ENCODE measurements at places on chromosomes 7 and 10.

- DNase-seq: no peak
Measured at GRCh38 chr10:2964632-2965296, 102.6 kb upstream of the PFKP start.

DNA sequence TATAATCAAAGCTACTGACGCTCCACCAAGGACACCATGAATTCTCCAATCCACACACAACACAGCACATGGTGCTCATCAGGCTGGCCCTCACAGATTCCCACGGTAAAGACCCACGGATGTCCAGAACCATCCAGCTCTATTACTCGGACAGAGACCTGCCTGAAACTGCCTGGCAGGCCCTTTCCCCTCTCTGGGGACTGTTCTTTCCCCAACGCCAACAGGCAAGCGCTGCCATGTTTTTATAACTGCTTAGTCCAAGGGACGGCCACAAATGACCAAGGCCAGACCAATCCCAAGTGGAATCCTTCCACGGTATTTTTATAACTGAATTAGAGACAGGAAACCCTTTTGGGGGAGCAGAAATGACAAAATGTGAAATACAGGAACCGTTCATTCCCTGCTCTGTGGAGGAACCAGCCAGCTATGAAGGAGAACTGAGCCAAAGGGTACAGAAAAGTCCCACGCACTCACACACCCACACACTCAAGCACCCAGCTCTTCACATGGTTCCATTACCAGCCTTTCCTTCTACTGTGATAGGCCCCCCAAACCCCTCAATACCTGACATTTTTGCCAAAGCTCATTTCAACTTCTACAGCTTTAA lies 4.1 kb downstream of the PIP4K2A start:
- no peak for DNase-seq

GRCh38 chr7:120742372-120742771 lies 115.6 kb downstream of the TSPAN12 start:
- DNase-seq: no peak

DNA sequence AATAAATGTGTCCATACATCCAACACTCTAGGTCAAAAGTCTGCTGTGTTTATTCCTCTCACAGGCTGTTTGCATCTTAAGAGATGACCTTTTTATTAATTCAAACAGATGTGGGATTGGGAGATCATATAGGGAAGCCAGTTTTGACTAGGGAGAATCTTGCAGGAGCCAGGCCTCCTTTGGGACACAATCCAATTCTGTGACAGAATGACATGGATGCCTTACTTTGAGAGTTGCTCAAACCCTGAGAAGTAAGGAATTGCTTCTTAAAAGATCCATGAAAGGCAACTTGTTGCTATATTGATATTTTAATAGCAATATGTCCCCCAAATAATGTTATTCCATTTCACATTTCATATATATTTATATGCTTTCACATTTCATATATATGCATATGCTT lies 53.5 kb upstream of the CACNB2 start:
- DNase-seq: no peak

- no peak for DNase-seq
Measured at GRCh38 chr10:113297226-113297625, 255.6 kb upstream of the HABP2 start.

GRCh38 chr10:49617121-49618020 lies 3.5 kb downstream of the CHAT start:
- DNase-seq: no peak

- DNase-seq: no peak
Measured at GRCh38 chr10:56823849-56824248, 462.8 kb upstream of the ZWINT start.

DNA sequence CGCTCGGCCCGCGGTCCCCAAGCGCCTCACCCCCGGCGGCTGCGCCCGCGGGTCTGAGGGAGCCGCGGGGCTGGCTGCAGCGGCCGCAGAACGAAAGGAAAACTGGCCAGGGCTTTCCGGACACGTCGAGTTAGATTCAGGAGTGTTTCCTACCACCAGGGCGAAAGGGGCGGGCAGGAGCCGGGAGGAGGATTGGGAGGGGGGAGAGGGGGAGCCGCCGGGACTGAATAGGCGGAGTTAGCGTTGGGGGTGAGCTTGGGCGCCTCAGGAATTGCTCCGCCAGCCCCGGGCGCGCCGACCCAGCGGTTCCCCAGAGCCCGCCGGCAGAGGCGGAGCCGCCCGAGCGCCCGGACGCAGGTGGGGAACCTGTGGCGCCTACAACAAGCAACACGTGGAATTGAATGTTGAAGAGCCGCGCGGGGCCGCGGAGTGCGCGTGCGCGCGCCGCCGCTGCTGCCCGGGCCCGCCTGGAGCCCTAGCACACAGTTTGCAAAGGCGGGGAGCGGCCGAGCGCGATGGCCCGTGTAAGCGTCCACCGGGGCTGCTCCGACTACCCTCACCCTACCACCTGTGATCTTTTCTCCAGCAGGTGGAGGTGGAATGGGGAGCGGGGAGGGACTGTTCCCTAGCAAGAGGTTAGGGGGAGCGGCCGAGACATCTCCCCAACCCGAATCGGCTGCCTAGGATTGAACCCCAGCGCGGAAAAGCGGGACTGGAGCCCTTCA lies at the start of gene CADPS2:
CADPS2 (minus strand) TSS at position 104 of the 725 bp plus-strand sequence. CDS start 123 bp downstream, outside the sequence.
- peak; percentile 13 for DNase-seq

DNA sequence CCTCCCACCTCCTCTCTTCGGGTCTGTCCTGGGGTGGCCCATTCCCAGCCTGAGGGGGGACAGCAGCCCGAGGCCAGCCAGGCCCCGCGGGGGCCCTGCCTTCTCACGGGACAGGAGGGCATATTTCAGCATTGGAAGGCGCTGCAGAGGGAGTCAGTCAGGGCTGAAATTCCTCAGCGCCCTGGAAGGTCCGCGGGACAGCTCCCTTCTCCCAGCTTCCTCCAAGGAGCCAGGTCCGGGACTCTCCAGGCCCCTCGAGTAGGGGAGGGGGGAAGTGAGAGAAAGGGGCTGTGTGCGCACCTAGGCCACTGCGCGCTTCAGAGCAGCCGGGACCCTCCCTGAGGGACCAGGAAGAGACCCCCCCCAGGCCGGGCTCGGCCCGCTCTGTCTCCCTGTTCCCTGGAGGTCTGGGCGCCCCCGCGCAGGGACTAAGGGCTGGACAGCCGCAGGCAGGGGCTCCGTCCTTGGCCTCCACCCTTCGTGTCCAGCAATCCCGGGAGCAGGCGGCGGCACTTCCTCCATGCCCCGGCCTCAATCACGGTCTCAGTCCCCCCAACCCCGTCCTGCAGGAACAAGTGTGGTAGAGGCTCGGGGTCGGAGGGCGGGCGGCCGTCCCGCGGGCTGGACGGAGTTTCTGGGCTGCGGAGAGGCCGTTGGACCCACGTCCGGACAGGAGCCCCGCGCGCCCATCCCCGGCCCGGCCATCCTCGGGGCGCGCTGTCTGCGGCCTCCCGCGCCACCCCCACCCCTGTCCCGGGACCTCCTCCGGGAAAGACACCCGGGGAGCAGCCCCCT lies 6.0 kb upstream of the ELFN1 start:
- no peak for DNase-seq

DNA sequence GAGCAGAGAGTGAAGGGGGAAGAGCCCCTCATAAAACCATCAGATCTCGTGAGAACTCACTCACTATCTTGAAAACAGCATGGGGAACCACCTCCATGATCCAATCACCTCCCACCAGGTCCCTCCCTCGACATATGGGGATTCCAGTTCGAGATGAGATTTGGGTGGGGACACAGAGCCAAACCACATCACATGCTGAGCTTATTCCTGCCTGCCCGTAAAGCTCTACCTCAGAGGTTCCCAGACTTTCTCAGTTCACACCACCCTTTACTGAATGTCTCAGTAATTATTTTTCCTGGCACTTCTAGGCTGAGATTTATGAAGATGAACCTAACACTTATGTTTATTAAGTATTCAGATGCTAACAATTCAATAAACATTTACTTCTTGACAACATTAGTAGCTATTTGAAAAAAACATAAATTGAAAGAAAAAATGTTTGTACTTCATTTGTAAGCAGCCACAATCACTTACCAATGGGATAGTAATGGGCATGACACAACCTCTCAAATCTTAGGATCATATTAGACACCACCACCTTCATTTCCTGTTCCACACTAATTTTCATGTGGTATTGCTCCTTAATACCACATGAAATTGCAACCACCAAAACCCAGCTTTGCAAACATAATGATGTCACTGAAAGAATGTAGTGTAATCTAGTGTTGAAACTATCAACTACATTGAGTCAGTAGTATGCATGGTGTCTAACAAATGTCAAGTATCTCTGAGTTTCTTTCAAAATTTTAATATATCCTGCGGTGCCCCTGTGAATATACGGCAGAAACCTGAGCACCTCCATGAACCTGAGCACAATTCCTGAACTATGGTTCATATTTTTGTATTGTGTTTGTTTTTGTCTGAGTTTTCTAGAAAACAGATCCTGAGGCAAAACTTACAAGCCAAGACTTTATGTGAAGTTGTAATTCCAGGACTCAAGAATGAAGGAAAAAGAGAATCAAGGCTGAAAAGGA lies 4.5 kb upstream of the DGKI start:
- no peak for DNase-seq

- no peak for DNase-seq
Measured at GRCh38 chr10:46516660-46517416, 39.6 kb downstream of the GPRIN2 start.

GRCh38 chr7:33998476-33998875 lies 93.1 kb downstream of the BMPER start:
- no peak for DNase-seq

- no peak for DNase-seq
Measured at GRCh38 chr7:90661290-90662151, 65.4 kb downstream of the CDK14 start.

- DNase-seq: no peak
Measured at GRCh38 chr10:131938681-131939080, 37.9 kb downstream of the PPP2R2D start.

GRCh38 chr7:50644114-50644513 lies 78.9 kb upstream of the DDC start:
- DNase-seq: no peak

- DNase-seq: no peak
Measured at GRCh38 chr7:100641860-100642533, 645 bp upstream of the TFR2 start.

DNA sequence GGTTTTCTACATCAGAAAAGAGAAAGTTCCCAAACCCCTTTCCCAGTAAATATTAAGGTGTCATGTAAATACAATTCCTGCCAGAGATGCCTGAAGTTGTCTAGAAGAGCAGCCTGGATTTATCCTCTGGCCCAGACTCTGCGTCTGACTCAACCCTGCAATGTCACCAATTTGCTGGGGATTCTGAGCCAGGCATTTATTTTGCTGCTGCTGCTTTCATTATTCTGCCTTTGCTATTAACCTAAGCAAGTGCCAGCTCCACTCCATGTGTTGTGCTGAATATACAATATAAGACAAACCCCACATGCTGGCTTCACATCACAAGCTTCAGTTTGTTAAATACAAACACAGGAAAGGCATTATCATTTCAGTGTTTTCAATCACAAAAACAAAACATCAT lies 59.1 kb downstream of the ELAPOR2 start:
- no peak for DNase-seq

GRCh38 chr10:8180360-8181109 lies 126.0 kb downstream of the GATA3 start:
- no peak for DNase-seq

GRCh38 chr10:21413268-21413667 lies 112.2 kb downstream of the SKIDA1 start:
- no peak for DNase-seq

GRCh38 chr7:135744938-135745702 lies 3.5 kb downstream of the FAM180A start:
- no peak for DNase-seq

- no peak for DNase-seq
Measured at GRCh38 chr10:48606530-48607355, 1.9 kb upstream of the ARHGAP22 start.

- no peak for DNase-seq
Measured at GRCh38 chr10:11830836-11831519, 7.8 kb downstream of the PROSER2 start.

GRCh38 chr7:3605222-3605621 lies 304.2 kb downstream of the SDK1 start:
- no peak for DNase-seq

- DNase-seq: no peak
Measured at GRCh38 chr7:10804770-10805169, 168.9 kb upstream of the PHF14 start.

DNA sequence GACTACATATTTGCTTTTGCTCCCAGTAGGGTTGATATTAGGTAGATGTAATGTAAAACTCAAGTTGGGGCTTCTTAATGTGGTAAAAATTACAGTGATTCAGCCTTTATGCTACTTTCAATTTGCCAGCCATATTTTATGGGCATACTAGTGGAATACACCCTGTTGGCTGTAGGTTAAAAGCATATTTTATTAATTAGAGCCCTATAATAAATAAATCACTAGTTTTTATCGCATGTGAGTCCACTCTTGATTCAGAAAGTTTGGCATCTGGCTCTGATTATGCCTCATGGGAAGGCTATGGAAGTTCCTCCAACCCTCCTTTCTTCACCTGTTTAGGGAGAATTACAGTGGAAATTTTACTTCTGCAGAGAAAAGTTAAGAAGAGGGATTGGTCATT lies 390.9 kb downstream of the GATA3 start:
- no peak for DNase-seq

- no peak for DNase-seq
Measured at GRCh38 chr7:112296432-112296831, 89.9 kb downstream of the ZNF277 start.

DNA sequence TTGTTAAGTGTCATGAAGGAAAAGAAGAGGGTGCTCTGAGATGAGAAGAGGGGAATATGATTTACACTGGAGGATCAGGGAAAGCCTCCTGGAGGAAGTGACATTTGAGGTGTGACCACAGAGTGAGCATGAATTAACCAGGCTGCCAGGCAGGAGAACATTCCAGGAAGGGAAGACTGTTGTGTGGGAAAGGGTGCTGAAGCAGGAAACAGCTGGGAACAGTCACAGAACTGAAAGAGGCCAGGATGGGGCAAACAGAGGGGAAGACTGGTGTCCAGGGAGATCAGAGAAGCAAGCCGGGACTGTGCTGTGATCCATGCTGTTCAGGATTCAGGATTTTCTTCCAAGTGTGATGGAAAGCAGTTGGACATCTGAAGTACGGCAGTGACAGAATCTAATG lies 14.9 kb downstream of the HIPK2 start:
- DNase-seq: no peak

- DNase-seq: no peak
Measured at GRCh38 chr7:157633465-157634185, 296.8 kb downstream of the DNAJB6 start.

DNA sequence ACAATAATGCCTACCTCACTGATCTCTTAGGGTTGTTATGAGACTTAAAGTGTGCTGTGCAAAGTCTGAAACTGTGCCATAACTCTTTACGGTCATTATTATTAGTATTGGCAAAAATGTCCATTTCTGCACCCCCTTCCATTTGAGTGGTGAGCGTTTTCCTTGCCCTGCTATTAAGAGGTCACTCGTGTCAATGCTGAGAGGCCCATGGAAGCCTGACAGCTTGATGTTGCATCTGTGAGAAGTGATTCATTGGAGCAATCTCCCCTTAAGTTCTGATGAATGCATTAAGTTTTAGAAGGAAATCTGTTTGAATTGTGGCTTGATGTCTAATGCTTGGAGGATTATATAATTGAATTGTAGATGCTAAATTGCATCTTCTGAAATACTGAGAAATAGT lies 253.3 kb downstream of the FRMD4A start:
- DNase-seq: no peak

- DNase-seq: no peak
Measured at GRCh38 chr7:37212556-37212955, 236.1 kb downstream of the ELMO1 start.

- no peak for DNase-seq
Measured at GRCh38 chr10:129962031-129962871, 1.8 kb downstream of the EBF3 start.
